ENCODE measurements at places on chromosomes 13 and 19.

DNA sequence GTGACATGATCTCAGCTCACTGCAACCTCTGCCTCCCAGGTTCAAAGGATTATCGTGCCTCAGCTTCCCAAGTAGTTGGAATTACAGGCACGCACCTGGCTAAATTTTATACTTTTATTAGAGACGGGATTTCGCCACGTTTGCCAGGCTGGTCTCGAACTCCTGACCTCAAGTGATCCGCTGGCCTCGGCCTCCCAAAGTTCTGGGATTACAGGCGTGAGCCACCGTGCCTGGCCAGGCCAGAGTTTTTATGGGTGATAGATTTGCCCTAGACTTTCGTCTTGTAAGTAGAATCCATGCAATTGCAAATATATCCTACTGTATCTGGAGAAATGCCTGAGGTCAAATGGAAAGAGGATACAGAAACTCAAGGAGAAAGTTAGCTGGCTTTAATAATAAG lies 819.9 kb upstream of the SLITRK1 start:
- no peak for DNase-seq

DNA sequence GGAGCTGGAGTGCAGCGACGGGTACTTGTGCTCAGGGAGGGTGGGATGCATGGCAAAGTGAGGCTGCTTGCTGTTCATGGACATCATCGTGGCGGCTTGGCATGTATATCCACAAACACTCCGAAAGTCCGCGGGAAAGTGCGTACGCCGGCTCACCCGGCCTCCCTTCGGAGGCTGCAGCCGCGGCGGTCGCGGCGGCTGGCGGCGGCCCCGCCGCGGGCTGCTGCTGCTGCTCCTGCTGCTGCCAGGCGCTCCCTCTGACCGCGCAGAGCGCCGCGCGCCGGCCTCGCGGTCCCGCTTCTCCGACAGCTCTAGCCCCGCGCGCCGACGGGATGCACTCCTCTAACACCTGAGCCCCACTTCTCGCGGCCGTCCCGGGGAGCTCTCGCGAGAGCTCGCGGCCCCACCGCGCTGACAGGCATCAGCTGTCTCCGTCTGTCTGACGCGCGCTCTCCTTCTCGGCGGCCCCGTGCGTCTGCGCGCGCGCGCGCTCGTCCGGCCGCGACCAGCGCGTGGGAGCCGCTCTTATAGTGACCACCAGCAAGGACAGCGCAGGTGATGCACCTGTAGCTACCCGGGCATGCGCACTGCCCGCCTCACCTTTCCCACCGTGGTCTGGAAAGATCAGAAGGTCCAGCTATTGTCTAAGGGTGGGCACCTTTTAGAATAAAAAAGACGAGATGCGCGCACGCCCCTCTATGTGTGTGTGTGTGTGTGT lies at the start of gene POU4F1:
Gene POU4F1 (minus strand): TSS at position 313 of the 718 bp plus-strand sequence. CDS start 226 bp downstream, at position 87.
- no peak for DNase-seq

DNA sequence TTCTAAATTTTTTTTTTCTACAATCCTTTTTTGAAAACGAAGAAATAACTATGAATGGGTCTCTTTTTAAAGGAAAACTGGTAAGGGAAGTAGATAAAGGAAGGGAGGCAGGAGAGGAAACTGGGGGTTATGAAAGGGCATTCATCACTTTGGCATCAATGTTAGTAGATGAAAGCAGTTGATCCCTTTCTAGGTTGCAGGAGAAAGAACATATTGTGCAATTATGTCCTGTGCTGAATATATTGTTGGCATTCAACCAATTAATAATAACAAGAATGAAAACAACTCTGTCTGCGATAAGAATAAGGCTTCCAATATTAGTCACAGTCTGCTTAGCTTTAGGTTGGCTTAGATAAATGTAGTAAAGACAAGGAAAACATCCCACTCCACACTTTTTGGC lies 796.8 kb upstream of the KLHL1 start:
- DNase-seq, result no peak

DNA sequence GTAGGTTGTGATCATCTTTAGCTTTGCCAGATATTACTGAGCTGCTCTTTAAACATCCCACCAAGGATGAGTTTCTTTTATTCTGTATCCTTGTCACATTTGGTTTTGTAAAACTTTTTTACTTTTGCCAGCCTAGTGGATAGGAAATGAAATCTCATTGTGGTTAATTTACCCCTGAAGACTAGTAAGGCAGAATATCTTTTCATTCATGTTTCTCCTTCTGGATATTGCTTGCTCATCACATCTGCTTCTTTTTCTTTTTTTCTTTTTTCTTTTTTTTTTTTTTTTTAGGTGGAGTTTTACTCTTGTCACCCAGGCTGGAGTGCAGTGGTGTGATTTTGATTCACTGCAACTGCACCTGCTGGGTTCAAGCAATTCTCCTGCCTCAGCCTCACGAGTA lies 31.3 kb downstream of the SIPA1L3 start:
- DNase-seq, result no peak

DNA sequence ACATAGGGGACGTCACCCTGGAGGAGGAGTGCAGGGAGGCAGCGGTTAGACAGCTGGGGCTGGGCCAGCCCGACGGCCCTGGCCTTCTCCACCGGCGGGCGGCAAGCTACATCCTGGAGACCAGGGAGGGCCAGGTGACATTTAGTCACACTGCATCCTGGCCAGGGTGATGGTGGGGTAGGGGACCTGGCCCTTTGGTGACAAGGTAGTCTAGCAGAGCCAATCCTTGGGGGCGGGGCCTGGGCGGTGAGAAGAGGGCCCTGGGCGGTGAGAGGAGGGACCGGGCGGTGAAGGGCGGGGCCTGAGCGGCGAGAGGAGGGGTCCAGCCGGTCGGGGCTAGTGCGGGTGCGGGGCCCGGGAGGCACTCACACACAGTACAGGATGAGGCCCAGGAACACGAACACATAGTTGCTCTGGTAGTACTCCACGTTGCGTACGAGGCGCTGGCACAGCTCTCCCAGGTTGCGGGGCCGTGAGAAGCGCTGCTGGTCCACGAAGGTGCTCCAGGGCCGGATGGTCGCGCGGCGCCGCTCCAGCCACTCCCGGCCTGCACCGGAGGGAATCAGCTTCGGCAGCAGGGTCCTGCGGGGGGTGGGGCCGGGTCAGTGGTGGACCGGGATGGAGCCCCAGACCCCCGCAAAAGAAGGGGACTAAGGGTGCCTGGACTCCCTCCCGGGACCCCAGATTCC lies 610 bp downstream of the RABAC1 start:
- peak; percentile 13 for DNase-seq

DNA sequence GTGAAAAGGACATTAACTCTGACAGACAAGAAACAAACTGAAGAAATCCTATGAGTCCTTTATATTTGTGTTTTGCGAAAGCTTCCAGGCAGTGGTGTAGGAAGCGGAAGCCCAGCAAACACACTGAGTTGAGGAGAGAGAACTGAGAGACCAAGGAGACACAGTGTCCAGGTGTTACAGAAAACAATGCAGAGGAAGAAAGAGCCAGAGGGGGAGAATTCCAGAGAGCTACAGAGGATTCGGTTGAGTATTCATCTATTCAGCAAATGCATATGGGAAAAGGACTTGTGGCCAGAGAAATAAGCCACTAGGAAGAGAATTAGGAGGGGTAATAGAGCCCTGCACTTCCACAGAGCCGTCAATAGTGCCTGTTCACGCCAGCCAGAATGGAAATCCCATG lies 183.5 kb downstream of the LIG4 start:
- DNase-seq, result no peak

GRCh38 chr19:33756177-33756576 lies 40.5 kb upstream of the KCTD15 start:
- DNase-seq, result no peak

GRCh38 chr13:66700117-66700601 lies 530.0 kb downstream of the PCDH9 start:
- no peak for DNase-seq

DNA sequence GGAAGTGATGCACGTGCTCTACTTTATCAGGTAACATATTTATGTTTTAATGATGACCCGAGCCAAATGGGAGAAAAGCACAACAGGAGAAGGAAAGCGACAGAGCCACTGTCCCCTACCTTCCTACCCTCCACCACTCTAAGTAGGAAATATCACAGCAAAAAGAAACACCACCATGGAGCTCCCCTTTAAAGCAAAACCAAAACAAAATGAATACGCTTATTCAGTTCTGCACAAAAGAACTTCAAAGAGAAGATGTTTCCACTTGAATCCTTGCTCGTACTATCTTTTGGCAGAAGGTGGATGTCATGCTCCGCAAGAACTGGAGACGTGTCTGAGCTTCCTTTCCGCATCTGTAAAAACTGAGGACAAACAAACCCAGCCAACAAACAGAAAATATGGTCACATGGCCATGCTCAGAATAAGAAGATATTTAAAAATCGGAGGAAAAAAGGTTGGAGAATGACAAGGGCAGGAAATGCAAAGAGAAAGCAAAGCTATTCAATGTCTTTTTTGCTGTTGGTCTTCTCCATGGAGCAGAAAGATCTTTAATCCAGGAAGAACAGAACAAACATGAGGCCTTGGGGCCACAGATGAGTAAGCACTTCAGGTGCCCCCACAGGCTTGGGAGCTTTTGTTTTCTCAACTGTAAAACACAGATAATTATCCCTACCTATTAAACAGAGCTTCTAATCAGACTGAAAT lies 19.5 kb downstream of the N4BP2L1 start:
- DNase-seq, result no peak

GRCh38 chr19:29266001-29266400 lies 53.0 kb upstream of the UQCRFS1 start:
- no peak for DNase-seq

GRCh38 chr13:35198613-35199200 lies 256.6 kb downstream of the NBEA start:
- DNase-seq, result no peak

- DNase-seq, result no peak
Measured at GRCh38 chr19:435707-436412, 25.0 kb downstream of the SHC2 start.

DNA sequence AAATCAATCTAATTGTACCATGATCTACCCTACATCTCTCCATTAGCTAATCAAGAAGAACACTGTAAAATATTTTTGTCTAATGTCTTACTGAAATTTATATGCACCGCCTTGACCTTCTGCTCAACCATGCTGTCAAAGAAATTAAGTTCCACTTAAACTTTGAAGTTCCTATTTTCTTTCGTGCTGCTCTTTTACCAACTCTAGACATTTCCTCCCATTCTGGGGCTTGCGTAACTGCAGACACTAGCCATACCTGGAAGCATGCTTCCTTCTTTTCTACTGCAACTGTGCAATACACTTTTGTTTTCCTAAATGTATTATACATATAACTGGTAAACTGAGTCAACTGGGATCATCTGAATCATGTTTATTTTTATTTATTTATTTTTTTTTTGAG lies 8.5 kb upstream of the UBE2L5 start:
- no peak for DNase-seq

DNA sequence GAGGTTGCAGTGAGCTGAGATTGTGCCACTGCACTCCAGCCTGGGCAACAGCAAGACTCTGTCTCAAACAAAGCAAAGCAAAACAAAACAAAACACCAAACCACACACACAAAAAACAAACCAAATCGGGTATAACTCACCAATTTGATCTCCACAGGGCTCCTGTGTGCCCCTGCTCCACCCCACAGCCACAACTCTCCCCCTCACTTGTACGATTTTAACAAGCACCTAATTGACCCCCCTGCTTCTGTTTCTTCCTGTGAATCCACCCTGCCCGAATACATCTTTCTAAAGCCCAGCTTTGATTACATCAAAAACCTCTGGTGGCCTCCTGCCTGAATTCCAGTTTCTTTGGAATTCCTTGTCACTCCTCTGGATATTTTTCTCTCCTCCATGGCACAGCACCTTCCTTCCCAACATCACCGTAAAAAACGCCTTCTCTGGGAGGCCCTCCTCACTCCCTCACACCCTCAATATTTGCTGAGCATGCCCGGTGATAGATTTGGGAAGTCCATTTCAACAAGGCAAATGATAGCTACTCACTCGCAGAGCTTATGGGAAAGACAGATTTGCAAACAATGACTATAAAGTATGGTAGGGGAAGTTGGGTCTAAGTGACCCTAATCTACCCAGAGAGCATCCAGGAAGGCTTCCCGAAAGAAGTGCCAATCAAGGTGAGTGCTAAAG lies 11.6 kb upstream of the RANBP3 start:
- DNase-seq, result no peak

GRCh38 chr19:3792114-3792513 lies 5.9 kb upstream of the MATK start:
- DNase-seq, result no peak

DNA sequence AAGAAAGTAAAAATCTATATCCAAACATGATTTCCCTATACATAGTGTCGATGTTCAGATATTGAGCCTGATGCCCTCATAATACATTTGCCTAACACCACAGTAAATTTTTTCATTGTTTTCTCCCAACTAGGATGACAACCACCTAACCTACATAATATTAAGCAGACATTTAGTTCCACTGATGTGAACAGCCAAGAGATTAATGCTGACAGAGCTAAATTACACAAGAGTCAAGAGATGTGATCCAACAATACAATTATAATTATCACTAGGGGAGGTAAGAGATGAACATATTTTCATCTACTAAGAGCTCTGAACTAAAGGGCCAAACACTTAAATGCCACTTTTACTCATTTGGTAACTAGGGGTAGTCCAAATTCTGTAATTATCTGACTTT lies 145.9 kb downstream of the DACH1 start:
- DNase-seq, result no peak
